Stomach (tissue), 19 donors: ENCODE measurements at places on chromosomes 6 and 20. TPM values are rescaled to one million over a fixed set of nuclear protein-coding genes. Genes with fewer than 3 reads are reported as not detected.

Gene TSBP1
- not detected for polyA plus RNA-seq

Gene ZFP64
- polyA plus RNA-seq = 7.9 TPM

Gene HCK
- 4.4 TPM for polyA plus RNA-seq

Gene AFG1L
- 2.1 TPM for polyA plus RNA-seq

Gene NKAPL
- polyA plus RNA-seq = 2.2 TPM

Gene CRISP2
- polyA plus RNA-seq = not detected

Gene ANKRD66
- not detected for polyA plus RNA-seq

- DNase-seq = no peak
These were observed 532.9 kb downstream of the CDH26 start for GRCh38 chr20:60491051-60491581.

GRCh38 chr20:11218173-11218680, 544.4 kb upstream of the JAG1 start:
- peak; percentile 10 for DNase-seq

DNA sequence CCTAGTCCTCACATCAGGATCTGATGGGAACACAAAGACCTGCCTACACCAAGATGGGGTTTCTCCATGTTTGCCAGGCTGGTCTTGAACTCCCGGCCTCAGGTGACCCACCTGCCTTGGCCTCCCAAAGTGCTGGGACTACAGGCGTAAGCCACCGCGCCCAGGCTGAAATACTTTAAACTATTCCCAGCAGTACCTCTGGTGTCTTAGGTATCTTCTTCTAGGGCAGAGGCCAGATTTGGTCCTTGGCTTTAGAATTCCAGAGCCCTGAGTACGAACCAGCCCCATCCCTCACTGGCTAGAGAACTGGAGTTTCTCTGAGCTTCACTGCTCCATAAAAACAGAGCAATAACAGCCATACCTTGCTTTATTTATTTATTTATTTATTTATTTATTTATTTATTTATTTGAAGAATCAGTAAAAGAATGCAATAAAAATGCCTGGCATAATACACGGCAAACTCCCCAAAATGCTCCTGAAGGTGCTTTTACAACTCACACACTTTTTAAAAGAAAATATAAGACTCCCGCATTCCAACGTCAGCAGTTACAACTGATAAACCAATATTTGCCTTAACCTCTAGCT, 312.1 kb downstream of the TFAP2C start:
- DNase-seq = no peak

- no peak for DNase-seq
These were observed 65.3 kb upstream of the RNF146 start for GRCh38 chr6:127201321-127201720.

GRCh38 chr6:163612200-163612599, 197.7 kb downstream of the QKI start:
- no peak for DNase-seq

- no peak for DNase-seq
These were observed 88.2 kb downstream of the SAMD3 start for GRCh38 chr6:130134582-130134981.

GRCh38 chr20:45138561-45139300, 14.5 kb upstream of the WFDC12 start:
- DNase-seq = peak; percentile 62

DNA sequence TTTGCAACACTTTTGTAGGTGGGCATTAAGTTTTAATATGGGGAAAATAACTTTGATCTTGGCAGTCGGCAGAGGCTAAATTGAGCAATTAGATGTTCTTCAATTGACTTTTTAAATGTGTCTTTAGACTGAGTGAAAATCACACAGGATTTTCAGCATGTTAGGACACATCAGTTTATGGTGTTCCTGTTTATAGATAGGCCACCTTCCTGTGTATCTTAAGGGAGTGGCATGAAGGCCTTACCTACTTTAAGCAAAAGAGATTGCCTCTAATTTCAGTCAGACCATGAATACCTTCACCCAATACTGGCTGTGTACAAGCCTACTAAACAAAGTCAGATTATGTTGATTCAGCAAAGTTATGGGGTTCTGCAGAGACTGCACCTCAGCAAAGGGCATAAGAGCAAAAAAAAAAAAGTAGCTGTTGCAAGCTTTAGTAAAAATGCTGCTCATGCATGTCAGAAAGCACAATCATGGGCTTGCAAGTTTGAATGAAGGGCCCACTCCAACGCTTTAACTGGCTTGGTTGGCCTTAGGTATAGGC, 848.4 kb downstream of the PHF3 start:
- DNase-seq = no peak

GRCh38 chr6:7052443-7053011, 55.2 kb upstream of the RREB1 start:
- DNase-seq = peak; percentile 77

DNA sequence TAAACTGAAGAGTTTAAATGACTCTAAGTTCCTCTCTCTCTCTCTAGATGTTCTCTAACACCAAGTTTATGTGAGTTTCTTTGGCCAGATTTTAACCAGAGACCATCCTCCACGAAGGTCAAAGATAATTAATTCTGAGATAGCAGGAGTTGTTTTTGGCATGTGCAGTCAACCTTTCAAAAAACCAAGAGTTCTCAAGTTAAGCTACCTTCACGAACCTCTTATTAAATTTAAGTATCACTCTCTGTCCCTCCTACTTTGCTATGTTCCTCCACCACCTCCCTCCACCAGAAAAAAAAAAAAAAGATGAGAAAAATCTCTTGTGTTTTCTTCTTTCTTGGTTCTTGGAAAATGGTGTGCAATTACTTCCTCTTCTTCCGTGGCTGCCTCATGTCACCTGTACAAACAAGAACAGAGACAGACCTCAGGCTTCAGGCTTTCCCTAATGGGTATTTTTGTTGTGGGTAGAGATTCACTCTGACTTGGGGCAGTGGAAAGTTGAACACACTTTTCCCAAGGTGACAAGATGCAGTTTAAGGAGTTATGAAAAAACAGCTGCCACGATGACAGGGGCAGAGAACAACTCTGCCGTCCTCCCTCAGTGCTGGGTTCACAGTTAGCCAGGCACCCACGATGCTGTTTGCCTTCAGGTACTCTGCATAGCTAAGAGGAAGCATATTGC, 64.3 kb downstream of the ADTRP start:
- no peak for DNase-seq

DNA sequence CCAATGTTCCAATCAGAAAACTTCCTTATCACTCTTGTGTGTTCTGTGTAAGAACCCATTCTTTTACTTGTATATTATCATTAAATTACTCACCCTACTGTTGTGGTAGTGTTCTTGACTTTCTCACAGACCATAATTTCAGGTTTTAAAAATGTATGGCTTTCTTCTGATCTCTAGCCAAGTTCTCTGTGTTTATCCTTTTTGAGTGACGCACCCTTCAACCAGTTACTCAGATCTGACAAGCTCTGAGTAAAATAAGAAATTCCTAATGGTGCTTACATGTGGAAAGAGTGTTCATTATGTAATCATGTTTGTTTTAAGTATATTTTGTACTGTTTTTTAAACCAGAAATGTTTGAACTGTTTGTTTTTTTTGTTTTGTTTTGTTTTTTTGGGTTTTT, 11.0 kb downstream of the TBPL1 start:
- no peak for DNase-seq
